Mammary epithelial cell (primary cell): ENCODE measurements at places on chromosomes 12 and 14. TPM values are rescaled to one million over a fixed set of nuclear protein-coding genes. Genes with fewer than 3 reads are reported as not detected.

The CACNA2D4 gene
- total RNA-seq = 0.33 TPM

The IL22 gene
- total RNA-seq = not detected

The KSR2 gene
- total RNA-seq = under 0.01 TPM

The TAS2R9 gene
- total RNA-seq = not detected

The C1QL4 gene
- not detected for total RNA-seq

The IKZF4 gene
- 2.2 TPM for total RNA-seq

The CLMN gene
- total RNA-seq = 64.3 and 81.5 TPM in 2 replicates

The NAV3 gene
- 19.5 and 25.0 TPM in 2 replicates for total RNA-seq

The P2RX7 gene
- total RNA-seq = 0.17 TPM

The ADAM21 gene
- total RNA-seq = 1.2 TPM

The DNAH10 gene
- 0.96 and 1.1 TPM in 2 replicates for total RNA-seq

The GPRC5D gene
- not detected for total RNA-seq

The SLC2A13 gene
- total RNA-seq = 3.6 and 4.8 TPM in 2 replicates

The EIF5 gene
- 333 and 368 TPM in 2 replicates for total RNA-seq

The MIP gene
- total RNA-seq = 0.17 TPM

The KHNYN gene
- total RNA-seq = 75.0 and 101 TPM in 2 replicates

The CPM gene
- 0.50 TPM for total RNA-seq

The TAS2R31 gene
- total RNA-seq = 2.0 and 2.2 TPM in 2 replicates

The FBLN5 gene
- total RNA-seq = 1.1 and 2.0 TPM in 2 replicates

The ARG2 gene
- 5.0 TPM for total RNA-seq

The NFE2 gene
- total RNA-seq = 0.67 TPM

The RNFT2 gene
- 1.3 and 2.0 TPM in 2 replicates for total RNA-seq

The KERA gene
- total RNA-seq = not detected

The WSB2 gene
- total RNA-seq = 165 TPM

The KRT1 gene
- total RNA-seq = not detected

The ANAPC7 gene
- 63.7 and 66.0 TPM in 2 replicates for total RNA-seq

The RERGL gene
- 0.47 and 0.88 TPM in 2 replicates for total RNA-seq

The MSRB3 gene
- 40.1 and 40.5 TPM in 2 replicates for total RNA-seq

The NGB gene
- total RNA-seq = 0.33 TPM

The CLEC6A gene
- total RNA-seq = not detected

The VRTN gene
- total RNA-seq = not detected

The OTUB2 gene
- total RNA-seq = 3.7 TPM

The ASCL1 gene
- not detected for total RNA-seq

The RFLNA gene
- 3.2 and 4.5 TPM in 2 replicates for total RNA-seq

The ITGB7 gene
- total RNA-seq = 1.8 TPM

The HCAR3 gene
- total RNA-seq = 0.67 and 0.78 TPM in 2 replicates

The FBXO33 gene
- 13.2 TPM for total RNA-seq

The SNX6 gene
- 98.4 TPM for total RNA-seq

The BIN2 gene
- not detected for total RNA-seq

The KRT83 gene
- not detected for total RNA-seq

The NUMB gene
- total RNA-seq = 57.2 TPM

The CLEC14A gene
- not detected for total RNA-seq

The CDCA4 gene
- total RNA-seq = 61.7 TPM

The WNT5B gene
- 51.0 TPM for total RNA-seq

The OR4N5 gene
- not detected in 2 replicates for total RNA-seq

The MORN3 gene
- total RNA-seq = not detected in 2 replicates

The SELPLG gene
- total RNA-seq = 0.47 and 0.48 TPM in 2 replicates

The RBP5 gene
- not detected for total RNA-seq

The PALS1 gene
- total RNA-seq = 28.2 and 31.6 TPM in 2 replicates

The NTF3 gene
- not detected in 2 replicates for total RNA-seq

The GARIN6 gene
- not detected in 2 replicates for total RNA-seq

The SERPINA10 gene
- not detected for total RNA-seq

The TOMM20L gene
- not detected for total RNA-seq

The RASAL1 gene
- not detected in 2 replicates for total RNA-seq

The CIPC gene
- 6.6 and 11.6 TPM in 2 replicates for total RNA-seq
